Stimulated activated CD4-positive, alpha-beta T cell treated with anti-CD3 and anti-CD28 coated beads, Interleukin-2, amount 100 ng/mL, for 48 hours (primary cell): ENCODE measurements at places on chromosomes 1 and 21.

- no peak for DNase-seq
Observed at GRCh38 chr1:39745016-39745670, 6.5 kb downstream of the PPIE start.

GRCh38 chr1:209021622-209022021, 561.9 kb upstream of the CAMK1G start:
- no peak for DNase-seq

DNA sequence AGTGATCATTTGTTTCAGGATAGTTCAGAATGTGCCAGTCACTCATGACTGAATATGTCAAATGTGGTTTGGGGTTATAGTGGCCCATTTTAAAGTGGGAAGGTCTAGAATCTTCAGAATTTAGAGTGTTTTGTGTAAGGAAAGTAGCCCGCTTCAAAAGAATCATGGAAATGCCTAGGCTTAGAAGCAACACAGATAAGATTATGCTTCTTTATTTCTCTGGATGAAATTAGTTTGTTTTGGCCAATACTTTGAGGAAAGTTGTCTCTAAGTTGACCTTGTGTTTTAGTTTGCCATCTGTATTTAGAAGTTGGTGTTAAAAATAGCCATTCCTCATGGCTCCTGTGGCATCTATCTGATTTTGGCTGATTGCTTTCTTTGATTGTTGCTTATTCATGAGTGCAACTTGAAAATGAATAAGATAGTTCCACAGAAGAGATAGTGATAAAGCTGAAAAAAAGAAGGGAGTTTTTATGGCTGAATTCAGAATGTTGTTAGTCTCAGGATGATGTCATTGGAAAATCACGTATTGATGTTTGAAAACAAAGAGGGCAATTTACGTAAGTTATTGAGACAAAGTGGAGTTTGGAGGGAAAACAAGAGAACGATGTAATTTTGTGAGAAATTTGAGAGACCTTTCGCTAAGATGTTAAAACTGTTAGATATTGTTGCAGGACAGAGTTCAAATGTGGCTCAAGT, 71.9 kb downstream of the PLA2G4A start:
- no peak for DNase-seq

- no peak for DNase-seq
Observed at GRCh38 chr1:100396651-100397050, 44.3 kb downstream of the CDC14A start.

DNA sequence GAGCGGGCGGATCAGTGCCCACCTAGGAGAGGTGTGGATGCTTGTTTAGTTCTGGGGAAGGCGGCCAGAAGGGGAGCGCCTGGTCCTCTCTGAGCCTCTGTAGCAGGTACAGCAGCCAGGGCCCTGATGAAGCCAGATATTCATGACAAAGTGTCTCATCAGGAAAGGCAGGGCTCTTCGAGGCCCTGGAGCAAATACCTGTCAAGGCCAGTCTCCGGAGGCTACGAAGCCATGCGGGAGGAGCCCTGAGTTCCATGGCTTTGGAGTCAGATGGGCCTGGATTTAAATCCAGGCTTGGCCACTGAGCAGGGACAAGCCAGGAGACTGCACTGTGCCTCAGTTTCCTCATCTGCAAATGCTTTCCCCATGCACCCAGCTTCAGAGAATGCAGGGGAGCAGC, 25.4 kb upstream of the GPR153 start:
- DNase-seq: no peak

DNA sequence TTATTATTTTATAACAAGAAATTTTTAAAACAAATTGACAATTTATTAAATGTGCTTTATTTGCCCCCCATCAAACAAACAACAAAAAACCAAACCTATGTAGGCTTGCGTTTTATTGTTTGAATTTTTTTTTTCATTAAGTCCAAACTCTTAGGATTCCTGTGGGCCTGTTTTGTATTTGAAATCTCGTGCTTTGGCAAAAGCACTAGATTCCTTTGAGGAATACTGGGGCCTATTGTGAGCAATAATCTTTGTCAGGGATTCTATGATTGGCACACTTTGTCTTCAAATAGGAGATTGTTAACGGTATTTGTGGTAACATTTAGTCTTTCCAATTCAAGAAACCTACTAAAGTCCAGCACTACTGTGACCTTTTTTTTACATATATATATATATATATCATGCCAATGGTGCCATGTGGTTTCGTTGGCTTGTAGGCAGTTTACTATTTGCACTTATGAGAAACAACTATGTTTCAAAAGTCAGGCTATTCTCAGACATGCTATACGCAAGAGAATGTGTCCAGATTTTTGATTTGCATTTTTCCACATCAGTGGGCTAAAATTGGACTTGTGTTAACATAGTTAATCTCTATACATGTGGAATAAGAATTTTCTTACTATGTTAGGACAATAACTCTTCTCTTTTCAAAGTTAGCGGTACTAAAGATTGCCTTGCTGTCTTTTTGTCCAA, 70.4 kb upstream of the GREM2 start:
- DNase-seq: no peak

- no peak for DNase-seq
Observed at GRCh38 chr1:32525053-32525452, 14.2 kb upstream of the ZBTB8A start.

DNA sequence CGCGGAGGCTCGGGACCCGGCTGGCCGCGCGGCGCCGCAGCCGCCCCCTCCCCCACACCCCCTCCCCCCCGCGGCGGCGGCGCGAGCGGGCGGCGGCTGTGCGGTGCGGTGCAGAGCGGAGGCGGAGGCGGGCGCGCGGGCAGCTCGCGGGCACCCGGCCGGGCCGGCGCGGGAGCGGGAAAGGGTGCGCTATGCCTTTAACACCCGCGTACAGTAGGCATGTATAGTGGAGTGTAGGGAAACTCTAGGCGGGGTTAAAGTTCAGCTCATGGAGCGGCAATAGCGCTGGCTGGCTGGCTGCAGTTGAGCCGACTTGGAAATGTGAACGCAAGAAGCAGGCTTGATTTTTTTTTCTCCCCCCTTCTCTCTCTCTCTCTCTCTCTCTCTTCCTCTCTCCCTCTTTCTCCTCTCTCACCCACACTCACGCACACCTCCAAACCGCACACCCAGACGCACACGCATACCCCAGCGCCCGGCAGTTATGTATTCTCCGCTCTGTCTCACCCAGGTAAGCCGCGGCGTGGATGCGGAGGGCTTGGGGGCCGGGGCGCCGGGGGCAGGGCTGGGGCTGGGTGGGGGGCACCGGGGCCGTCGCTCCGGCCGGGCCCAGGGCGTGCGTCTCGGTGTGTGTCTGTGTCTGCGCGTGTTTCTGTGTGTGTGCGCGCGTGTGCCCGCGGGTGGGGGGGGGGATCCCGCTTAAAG, at the start of gene NFIA:
TSS of gene NFIA (plus strand) at position 251 of the 702 bp plus-strand sequence.
- DNase-seq: no peak

DNA sequence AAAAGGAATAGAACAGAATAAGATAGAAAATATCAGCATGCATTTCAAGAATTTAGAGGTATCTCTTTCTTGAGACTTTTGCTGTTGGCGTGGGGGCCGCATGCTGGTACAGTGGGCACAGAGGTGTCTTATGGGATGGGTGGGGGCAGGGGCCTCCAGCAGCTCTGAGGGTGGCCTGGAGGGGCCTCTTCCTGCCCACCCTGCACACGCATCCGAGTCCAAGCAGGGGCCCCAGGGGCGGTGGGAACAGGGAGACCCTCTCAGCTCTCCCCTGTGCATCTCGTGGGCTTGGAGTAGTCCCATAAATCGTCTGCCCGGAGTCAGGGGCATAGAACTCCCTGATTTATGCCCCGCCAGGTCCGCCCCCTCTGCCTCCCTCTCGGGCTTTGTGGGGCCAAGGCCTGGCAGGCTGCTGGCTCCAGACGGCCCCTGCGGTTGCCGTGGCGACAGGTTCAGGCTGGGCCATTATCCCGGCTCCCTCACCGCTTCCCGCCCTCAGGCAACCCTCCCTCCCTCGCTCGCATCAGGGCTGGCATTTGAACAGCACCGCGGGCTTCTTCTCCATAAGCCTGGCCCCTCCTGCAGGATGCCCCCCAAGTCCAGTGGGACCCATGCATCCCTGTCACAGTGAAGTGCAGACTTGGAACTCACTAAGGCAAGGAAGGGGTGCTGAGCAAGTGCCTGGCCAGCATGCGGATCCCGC, 133.2 kb upstream of the ZBTB40 start:
- no peak for DNase-seq

- no peak for DNase-seq
Observed at GRCh38 chr1:69569175-69569541, 1.4 kb downstream of the LRRC7 start.

DNA sequence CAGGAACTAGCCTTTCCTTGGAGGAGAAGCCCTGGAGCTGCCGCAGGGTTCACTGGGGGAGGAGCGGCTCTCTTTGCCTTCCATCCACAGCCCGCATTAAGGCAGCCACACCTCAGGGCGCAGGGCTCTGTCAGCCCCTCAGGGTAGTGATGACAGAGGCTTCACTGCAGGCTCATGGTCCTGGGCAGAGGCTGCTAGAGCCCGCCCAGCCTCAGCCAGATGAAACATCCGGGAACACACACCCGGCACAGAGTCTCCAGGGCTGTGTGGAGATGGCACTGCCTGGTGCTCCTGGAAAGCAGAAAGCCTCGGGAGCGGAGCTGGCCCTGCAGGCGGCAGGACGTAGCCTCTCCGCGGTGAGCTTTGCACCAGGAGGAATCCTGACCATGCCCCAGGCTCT, 29.4 kb upstream of the PEX10 start:
- no peak for DNase-seq

GRCh38 chr1:63739452-63739851, 34.4 kb upstream of the ROR1 start:
- DNase-seq: no peak

- no peak for DNase-seq
Observed at GRCh38 chr1:192395211-192395610, 78.4 kb downstream of the RGS21 start.

- DNase-seq: no peak
Observed at GRCh38 chr1:211017075-211017718, 116.8 kb downstream of the KCNH1 start.

DNA sequence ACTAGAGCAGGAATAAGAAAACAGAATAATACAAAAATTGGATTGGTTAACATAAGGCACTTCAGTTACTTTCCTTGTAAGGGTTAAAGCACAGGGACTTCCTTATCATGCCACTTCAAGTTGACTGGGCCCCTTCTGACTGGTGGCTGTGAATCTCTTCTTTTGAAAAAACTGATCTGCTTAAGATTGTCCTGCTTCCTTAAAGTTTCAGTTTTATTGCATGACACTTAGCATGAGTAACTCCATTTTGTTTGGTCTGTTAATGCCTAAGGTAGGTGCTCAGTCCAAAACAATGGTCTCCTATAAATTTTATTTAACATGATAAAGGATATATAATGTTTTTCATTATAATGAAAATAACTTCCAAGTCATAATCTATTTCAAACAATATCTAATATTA, 37.6 kb downstream of the UBE2U start:
- DNase-seq: no peak

GRCh38 chr1:101592845-101593244, 356.0 kb downstream of the S1PR1 start:
- no peak for DNase-seq

- no peak for DNase-seq
Observed at GRCh38 chr1:55386456-55386855, 171.3 kb upstream of the USP24 start.

GRCh38 chr1:167564612-167565270, 11.2 kb upstream of the CREG1 start:
- no peak for DNase-seq

GRCh38 chr1:209737118-209737505, 18.7 kb upstream of the TRAF3IP3 start:
- no peak for DNase-seq

DNA sequence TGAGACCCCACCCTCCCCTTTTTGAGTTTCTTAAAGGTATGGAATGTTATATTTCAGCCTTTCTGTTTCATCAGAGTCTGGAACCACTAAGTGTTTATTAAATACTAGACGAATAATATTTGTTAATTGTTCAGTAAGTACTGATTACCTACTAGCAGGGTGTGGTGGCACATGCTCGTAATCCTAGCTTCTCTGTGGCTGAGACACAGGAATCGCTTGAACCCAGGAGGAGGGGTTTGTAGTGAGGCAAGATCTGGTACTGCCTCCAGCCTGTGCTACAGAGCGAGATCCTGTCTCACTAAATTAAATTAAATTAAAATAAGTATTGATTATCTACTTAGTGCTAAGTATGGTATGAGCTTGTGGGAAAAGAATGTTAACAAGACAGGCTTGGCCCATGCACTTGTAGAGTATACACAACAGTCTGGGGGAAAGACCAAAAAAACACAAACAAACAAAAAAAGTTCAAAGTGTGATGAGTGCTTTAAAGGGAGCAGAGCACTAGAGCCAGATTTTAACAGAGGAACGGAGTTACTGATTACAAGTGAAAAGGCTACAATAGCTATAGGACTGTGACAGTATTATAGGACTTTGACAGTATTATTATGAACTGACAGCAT, 2.4 kb downstream of the CEPT1 start:
- no peak for DNase-seq

DNA sequence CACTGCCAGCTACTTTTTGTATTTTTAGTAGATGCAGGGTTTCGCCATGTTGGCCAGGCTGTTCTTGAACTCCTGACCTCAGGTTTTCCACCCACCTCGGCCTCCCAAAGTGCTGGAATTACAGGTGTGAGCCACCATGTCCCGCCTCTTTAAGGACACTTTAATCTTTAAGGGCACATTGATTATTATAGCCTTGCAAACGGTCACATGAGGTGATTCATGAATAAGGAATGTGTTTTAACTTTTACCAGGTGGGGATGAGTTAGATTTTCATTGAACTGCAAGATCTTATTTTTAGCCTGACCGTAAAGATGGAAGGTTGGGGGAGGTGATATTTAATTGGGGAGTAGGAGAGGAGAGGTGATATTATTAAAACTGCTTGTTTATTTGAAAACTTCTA, 61.9 kb downstream of the TBCE start:
- DNase-seq: no peak

DNA sequence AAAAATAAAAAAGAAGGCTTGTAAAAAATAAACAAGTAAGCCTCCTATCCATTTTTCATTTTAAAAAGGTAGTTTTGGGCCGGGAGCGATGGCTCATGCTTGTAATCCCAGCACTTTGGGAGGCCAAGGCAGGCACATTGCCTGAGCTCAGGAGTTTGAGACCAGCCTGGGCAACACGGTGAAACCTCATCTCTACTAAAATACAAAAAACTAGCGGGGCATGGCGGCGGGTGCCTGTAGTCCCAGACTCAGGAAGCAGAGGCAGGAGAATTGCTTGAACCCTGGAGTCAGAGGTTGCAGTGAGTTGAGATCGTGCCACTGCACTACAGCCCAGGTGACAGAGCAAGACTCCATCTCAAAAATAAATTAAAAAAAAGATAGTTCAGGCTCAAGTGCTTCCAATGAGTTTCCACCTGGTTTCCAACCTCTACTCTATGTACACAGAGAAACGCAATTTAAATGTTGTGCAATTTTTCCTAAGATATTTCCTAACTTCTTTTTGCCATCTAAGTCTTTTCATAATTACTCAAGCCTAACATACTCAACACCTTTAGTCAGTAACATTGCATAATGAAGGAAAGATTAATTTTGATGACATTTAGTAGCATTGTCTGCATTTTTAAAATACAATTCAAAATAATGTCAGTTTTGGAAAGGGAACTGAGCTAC, 106.3 kb downstream of the KCNT2 start:
- no peak for DNase-seq

- no peak for DNase-seq
Observed at GRCh38 chr1:72066431-72066830, 215.9 kb downstream of the NEGR1 start.
